ENCODE measurements at places on chromosomes 7 and 10.
A peak's percentile ranks its signal among the peaks of the same experiment; 100 is the strongest.

- DNase-seq, result no peak
These were observed 21.5 kb upstream of the EPHB6 start for GRCh38 chr7:142833174-142834048.

DNA sequence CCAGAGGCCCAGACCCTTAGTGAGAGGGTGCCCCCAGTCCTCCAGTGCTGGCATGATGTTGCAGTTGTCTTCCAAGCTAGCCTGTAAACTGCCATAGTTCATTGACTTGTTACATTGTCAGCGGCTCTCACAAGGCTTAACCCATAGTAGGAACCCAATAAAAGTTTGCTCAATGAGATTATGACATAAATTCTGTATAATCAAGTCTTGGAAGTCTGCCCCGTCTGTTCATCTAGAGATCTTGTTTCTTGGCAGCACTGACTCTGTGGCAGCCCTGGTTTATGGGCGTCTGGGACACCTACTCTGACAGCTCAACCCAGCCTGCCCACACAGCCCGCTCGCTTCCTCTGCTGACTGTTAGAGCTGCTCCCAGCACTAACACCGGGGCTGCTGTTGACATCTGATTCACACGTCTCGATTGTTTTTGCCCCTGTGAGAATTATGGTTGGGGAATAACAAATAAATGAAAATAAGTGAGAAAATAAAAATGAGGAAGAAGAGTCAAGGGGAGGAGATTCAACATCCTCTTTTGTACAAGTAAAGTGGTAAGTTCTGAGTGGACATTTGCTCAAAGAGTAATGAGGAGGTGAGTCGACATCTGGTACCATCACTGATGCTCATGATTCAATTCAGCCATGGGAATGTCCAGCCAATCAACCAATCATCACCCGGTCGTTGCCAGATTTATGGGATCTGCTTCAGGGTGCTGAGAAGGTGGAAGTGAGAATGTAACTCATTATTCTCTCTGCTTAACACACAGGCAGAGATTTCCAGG is 160.8 kb downstream of the SPAG6 start:
- peak; percentile 9 for DNase-seq

DNA sequence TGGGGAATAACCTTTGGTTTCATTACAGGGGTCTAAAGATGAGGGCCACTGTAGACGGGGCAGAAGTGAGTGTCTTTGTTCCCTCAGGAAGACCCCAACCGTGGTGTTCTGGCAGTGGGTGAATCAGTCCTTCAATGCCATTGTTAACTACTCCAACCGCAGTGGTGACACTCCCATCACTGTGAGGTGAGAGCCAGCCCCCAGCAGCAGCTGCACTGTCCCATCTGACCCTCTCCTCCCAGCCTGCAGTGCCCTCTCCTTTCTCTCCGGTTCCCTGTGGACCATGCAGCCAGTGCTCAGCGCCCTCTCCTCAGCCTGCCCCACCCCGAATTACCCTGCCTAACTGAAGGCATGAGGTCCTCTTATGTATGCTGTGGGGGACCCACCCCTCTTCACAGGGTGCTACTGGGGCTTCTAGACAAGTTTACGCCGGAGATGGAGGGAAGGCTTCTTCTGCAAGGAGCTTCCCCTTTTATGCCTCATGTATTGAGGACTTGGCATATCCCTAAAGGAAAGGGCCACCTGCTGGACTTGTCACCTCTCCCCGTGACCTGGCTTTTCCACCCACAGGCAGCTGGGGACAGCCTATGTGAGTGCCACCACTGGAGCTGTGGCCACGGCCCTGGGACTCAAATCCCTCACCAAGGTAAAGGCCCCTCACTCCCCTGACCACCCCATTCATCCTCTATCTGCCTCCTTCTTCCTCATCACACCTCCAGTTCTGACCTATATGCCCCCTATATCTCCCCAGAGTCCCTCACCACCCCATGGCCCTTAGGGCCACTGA is 5.1 kb downstream of the SFXN3 start:
- no peak for DNase-seq

DNA sequence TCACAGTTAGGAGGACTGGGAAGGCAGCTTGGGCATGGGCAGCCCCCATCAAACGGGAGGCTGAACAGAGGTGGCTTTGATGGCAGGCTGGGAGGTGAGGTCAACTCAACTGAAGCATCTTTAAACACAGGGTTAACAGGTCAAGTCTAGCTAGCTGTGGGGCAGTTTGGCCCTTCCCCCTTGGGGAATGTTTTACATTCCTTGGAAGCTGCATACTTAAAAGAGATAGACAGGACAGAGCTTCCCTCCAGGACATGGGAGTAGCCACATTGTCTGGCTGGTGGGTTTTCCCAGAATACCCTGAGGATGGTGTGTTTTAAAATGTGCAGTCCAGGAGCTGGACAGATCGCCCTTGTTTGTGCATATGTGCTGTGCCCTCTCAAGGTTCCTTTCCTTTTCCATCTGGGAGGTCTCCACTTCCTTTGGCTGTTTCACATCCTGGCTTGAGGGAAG is 6.8 kb upstream of the RASSF4 start:
- no peak for DNase-seq

- DNase-seq, result no peak
These were observed 143.4 kb downstream of the C10orf105 start for GRCh38 chr10:71575934-71576801.

- DNase-seq, result peak; percentile 79
These were observed 242.9 kb upstream of the CXCL12 start for GRCh38 chr10:44627591-44628354.

DNA sequence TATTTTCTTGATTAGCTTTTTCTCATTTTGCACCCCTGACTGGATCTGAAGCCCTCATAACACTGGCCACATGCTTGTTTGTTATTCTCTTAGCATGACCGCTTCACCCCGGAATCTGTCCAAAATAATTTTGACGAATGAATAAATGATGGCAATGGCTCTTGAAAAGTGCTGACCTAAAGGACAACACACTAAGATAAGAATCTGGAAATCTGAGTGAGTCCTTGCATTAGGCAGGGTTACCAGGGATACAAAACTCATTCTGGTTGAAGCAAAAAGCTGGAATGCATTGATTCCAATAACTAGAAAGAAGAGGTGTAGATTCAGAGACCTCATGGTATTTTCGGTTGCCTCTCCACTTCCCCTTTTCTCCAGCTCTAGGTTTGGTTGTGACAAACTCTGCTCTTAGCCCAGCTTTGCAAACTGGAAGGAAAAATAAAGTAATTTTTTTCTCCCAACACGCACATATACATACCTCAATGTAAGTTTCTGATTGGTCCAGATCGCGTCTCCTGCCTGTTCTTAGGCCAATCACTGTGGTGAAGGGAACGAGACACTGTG is 157.4 kb downstream of the SKIDA1 start:
- peak; percentile 13 for DNase-seq

DNA sequence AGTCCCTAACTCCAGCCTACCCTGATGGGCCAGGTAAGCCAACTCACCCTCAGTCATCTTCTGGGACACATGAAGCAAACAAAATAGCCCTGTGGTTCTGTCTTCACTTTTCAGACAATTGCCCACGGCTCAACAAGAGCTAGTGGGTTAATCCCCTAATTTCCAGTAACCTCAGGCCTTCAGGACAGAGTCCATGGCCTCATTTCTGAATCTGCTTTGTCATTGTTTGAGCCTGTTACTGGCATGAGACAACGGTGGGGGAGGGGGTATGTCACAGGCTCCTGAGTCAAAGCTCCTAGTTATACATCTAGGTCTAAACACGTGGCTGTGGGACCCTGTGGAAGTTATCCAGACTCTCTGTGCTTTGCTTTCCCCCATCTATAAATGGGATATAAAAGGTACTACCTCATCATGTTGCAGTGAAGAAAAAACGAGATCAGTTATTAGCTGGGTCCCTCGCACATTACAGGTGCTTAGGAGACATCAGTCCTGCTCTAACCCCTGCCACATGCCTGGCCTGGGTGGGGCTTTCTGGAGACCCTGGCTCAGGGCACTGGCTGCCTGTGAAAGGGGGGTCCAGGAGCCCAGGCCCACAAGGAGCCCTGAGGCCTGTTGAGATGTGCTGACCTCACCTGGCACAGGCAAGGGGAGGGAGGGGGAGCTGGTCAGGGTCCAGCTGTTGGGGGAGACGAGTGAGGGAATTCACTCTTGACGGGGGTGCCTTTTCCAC is 16.5 kb downstream of the MAT1A start:
- DNase-seq, result no peak
